Fibroblast of skin of left biceps (primary cell): ENCODE measurements at places on chromosomes 4 and X.

DNA sequence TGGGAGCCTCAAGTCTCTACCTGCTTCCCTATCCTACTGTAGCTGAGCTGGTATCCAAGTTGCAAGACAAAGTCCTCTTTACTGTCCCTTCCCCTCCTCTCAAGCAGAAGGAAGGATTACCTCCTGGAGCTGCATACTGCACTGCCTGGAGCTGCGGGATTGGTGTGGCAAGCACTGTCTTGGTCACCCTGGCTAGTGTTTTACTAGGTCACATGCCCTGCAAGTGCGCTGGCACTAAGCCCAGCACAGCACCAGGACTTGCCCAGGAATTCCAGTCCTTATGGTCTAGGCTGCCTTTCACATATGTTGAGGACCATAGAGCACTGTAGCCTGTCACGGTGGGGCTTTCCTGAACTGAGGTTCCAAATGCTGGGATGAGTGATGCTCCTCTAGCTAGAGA, 227.3 kb upstream of the ZC4H2 start:
- DNase-seq, result no peak

- no peak for DNase-seq
Measured at GRCh38 chrX:149230689-149231088, 274.4 kb downstream of the IDS start.

DNA sequence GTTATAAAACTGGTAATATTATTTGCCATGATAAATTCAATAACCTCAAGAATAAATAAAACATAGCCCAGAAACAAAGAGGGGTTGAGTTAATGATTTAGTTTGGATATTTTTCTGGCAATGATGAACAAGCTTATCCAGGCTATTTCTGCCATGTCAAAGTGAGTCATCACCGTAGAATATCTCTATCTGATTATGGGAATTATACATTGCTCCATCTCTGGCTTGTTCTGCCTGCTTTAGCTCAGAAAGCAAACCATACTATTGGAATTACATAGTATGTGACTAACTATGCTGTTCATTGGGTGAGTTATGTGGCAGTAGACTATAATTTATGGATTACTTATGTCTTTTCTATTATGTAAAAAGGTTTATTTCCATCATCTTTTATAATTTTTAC, 680.1 kb upstream of the AADAT start:
- no peak for DNase-seq

GRCh38 chr4:140082391-140082755, 71.6 kb downstream of the MAML3 start:
- no peak for DNase-seq

DNA sequence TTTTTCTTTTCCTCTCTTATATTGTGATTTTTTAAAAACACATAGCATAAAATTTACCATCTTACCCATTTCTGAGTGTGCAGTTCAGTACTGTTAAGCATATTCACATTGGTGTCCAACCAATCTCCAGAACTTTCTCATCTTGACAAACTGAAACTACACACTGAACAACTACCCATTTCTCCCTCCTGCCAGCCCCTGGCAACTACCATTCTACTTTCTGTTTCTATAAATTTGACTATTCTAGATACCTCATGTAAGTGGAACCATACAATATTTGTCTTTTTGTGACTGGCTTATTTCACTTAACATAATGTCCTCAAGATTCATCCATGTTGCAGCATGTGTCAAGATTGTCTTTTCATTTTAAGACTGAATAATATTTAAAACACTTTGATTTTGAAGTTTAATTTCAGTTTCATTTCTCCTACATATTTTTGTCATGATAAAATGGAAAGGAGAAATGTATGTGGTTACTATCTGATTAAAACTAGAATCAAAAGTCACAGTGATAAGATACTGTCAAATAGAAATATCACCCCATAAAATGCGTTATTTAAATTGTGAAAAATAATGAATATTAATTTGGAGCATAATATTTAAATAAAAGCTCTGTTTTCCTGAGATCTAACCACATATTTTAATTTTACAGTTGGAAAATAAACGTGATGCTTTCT, 122.8 kb downstream of the DIPK2B start:
- DNase-seq, result no peak

DNA sequence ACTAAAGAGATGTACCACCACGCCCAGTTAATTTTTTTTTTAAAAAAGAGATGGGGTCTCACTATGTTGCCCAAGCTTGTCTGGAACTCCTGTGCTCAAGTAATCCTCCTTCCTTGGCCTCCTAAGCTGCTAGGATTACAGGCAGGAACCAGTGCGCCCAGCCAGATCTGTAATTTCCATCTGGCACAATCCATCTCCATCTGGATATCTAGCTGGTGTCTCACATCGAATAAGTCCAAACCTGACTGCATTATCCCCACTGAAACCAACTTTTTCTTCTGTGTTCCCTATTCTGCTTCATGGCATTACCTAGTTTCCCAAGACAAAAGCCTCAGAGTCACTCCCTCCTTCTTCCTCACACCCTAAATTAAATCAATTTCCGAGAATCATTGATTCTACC, 125.8 kb upstream of the TEX13C start:
- DNase-seq, result no peak

DNA sequence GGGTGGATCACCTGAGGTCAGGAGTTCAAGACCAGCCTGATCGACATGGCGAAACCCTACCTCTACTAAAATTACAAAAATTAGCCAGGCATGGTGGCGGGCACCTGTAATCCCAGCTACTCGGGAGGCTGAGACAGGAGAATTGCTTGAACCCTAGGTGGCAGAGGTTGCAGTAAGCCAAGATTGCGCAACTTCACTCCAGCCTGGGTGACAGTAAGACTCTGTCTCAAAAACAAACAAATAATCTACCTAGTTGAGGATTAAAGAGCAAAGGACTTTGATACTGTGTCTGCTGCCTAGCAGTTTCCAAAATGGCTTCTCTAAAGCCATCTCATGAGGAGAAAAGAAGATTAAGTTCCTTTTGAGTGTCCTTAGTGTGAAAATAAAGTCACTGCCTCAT, 37.8 kb downstream of the SMS start:
- DNase-seq, result no peak

DNA sequence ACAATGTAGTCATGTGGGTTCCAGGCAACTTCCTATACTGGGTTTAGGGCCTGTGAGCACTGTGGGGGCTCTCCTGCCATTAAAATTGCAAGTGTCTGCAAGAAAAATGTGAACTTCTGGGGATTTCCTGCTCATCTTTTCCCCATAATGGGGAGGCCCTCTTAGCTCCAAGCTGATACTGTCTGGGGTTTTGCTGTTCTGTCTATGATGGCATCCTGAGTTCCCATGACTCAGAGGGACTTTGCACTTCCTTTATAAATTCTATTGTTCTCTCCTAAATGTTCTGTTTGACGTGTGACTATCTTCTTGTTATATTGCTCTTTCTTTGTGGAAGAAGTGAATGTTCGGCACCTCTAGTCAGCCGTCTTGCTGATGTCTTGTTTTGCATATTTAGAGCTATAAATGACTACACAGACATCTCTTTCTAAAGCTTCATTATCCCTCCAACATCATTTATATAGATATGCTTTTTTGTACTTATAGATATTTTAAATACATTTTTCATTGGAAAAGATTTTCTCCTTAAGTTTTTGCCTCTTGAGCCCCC, 465.8 kb downstream of the NAF1 start:
- DNase-seq, result no peak

- no peak for DNase-seq
Measured at GRCh38 chr4:76197971-76198410, 15.6 kb downstream of the SCARB2 start.

GRCh38 chr4:162056990-162057389, 106.8 kb downstream of the FSTL5 start:
- no peak for DNase-seq

GRCh38 chr4:65391382-65391781, 278.9 kb downstream of the EPHA5 start:
- no peak for DNase-seq

GRCh38 chrX:153781428-153782047, 697 bp downstream of the SRPK3 start:
- DNase-seq, result no peak

DNA sequence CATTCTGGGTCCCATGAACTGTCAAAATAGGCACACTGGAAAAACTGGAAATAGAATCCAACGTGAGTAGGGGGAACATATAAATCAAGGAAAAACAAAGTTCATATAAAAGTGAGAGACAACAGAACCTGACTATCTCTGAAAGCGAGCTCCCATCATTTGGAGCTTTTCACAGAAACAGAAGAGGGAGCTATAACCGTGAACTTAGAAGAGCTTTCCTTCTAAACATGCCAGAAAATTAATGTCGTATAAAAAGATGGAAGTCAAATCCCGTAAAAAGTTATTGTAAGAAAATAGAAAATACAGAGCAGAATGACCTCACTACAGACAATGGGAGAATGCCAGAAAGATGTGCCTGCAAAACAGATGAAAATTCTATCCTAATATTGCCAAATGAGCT, 23.9 kb upstream of the HSD17B10 start:
- DNase-seq, result no peak

- peak; percentile 55 for DNase-seq
Measured at GRCh38 chr4:159012381-159012780, 90.5 kb upstream of the RAPGEF2 start.

- DNase-seq, result no peak
Measured at GRCh38 chrX:69268611-69269010, 103.4 kb upstream of the PJA1 start.

DNA sequence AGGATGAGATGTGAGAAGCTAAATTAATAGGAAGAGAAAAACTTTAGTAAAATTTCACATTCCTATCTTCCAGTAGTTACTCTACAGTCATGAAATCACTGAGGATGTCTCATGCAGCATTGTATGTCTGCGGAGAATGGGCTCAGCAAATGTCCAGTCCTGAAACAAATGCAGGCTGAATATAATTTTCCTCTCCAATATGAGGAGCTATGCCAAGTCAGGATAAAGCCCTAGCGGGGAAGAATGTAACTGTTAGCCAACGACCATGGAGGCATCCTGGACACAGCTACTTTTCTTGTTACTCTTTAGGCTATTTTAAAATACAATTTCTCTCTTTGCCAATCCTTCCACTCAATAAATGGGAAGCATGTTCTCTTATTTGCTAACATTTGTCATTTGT, 127.7 kb downstream of the PRKX start:
- DNase-seq, result no peak

DNA sequence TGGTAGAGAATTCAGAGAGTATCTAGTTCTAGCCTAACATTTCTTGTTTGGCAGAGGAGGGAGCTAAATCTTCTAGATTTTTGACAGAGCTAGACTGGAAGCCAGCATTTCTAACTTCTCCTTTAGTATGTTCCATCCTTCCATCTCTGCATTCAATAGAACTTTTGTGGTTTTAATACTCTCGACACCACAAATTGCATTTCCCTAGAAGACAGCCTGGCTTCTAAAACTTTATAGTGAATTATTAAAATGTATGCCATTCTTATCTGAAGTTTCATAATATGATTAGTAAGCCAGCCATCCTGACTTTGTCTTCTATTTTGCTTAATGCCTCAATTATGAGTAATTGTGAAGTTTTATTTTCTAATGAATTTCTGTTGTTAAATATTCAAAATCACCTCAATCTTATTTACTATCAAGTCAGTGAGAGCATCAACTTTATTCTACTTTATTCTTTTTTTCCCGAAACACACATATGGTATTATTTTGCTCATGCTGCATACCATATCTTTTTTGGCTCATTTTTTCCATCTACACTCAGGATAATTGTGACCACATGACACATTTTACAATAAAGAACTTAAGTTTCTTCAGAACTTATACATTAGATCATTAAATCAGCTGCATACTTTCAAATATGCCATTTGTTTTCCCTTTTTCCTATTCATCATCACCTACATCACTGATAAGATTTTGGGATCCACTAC, 30.2 kb downstream of the EDNRA start:
- no peak for DNase-seq

GRCh38 chr4:92215476-92215875, 88.3 kb upstream of the GRID2 start:
- DNase-seq, result no peak

- DNase-seq, result no peak
Measured at GRCh38 chr4:124055896-124056295, 656.6 kb downstream of the ANKRD50 start.

GRCh38 chrX:30971774-30972603, 82.9 kb upstream of the TAB3 start:
- DNase-seq, result peak; percentile 27

- DNase-seq, result no peak
Measured at GRCh38 chr4:11497972-11498371, 69.3 kb upstream of the HS3ST1 start.

DNA sequence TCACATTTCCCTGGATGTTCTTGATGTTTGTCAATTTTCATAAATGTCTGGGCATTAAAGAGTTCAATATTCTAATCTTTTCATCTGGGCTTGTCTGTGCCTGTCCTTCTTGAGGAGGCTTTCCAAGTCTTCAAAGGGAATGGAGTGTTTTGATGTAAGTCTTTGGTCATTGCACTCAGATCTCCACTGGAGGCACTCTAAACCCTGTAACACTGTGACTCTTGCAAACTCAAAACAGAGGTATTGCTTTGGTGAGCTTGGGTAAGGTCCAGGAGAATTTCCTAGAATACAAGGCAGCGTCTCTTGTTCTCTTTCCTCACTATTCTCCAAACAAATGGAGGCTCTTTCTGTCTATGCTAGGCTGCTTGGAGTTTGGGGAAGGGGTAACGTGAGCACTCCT, 1118.1 kb upstream of the PABPC4L start:
- DNase-seq, result no peak

- DNase-seq, result no peak
Measured at GRCh38 chr4:15040916-15041463, 38.7 kb downstream of the CPEB2 start.

GRCh38 chr4:169266661-169267060, 4.1 kb downstream of the SH3RF1 start:
- DNase-seq, result no peak

- DNase-seq, result no peak
Measured at GRCh38 chr4:11428899-11429698, 405 bp upstream of the HS3ST1 start.

DNA sequence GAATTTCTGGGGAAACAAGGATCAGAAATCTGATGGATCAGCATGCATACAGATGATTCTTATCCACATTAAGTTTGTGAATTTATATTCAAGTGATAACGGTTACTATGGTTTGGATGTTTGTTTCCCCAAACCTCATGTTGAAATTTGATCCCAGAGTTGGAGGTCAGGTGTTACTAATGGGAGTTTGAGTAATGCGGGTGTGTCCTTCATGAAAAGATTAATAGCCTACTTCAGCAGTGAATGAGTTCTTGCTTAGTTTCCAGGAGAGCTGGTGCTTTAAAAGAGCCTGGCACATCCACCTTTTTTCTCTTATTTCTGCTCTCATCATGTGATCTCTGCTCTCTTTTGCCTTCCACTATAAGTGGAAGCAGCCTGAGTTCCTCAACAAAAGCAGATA, 712.4 kb downstream of the IL1RAPL1 start:
- no peak for DNase-seq

GRCh38 chr4:110197529-110198042, 829 bp downstream of the ELOVL6 start:
- no peak for DNase-seq
